COLO829 (cell line): ENCODE measurements at places on chromosomes 3 and 15.
A peak's percentile ranks its signal among the peaks of the same experiment; 100 is the strongest.

- no peak for DNase-seq
Observed at GRCh38 chr15:66748708-66749035, 46.6 kb downstream of the SMAD6 start.

GRCh38 chr3:74787011-74787410 lies 172.6 kb upstream of the CNTN3 start:
- no peak for DNase-seq

- DNase-seq, result no peak
Observed at GRCh38 chr3:70882104-70882503, 569.7 kb upstream of the MDFIC2 start.

GRCh38 chr3:64575211-64575844 lies 112.5 kb downstream of the ADAMTS9 start:
- peak; percentile 25 for DNase-seq

GRCh38 chr3:126665221-126665936 lies 10.5 kb upstream of the TXNRD3 start:
- no peak for DNase-seq

DNA sequence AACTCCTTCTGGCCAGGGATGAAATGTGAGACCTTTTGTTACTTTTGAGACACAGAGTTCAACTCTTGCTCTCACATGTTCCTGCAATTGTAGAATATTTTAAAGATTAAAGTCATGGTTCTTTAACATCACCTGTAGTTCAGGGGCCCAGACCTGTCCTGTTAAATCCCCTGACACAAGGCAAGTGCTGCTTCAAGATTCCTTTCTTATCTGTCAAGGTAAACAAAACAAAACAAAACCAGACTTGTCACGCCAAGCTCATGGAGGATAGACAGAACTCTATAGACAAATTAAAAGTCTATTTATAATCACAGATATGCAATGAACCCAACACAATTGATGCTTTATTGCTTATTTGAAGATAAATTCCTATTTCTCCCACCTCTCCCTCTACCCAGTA lies 48.6 kb upstream of the NEDD4 start:
- DNase-seq, result no peak

GRCh38 chr3:120741837-120742197 lies 499 bp downstream of the RABL3 start:
- DNase-seq, result no peak

DNA sequence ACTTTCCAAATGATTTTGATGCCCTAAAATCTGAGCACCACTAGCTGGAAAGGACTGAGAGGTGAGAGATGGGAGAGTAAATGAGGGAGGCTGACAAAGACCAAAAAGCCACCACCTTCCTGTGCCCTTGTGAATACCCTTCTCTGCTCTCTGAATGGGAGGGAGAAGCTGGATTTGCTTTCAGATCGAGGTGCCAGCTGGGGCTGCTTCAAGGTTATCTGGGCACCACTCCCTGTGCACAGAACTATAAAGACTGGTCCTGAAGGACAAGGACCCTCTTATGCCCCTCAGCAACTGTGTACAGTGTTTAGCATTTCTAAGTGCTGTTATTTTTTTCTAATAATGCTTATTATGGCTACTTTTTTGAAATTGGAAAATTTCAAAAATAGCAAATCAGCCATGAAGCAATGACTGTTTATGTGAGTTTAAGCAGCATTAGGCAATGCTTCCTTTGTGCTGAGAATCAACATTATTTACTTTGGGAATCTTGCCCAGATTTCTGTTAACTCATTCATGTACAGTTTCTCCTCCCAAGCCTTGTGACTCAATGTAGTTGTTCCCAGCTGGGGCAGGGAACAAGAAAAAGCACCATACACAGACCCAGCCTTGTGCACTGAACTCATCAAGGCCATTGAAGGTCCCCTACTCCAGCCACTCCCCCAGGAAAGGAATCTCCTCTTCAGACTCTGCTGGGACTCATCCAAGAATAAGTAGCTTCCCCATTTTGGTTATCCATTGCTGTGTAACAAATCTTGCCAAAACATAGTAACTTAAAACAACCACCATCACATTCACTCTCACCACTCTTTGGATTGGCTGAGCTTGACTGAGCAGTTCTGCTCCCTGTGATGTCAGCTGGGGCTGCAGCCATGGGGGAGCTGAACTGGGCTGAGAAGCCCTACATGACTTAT lies 37.3 kb upstream of the CDV3 start:
- DNase-seq, result peak; percentile 90

- DNase-seq, result no peak
Observed at GRCh38 chr3:24249523-24249922, 245.1 kb downstream of the THRB start.

DNA sequence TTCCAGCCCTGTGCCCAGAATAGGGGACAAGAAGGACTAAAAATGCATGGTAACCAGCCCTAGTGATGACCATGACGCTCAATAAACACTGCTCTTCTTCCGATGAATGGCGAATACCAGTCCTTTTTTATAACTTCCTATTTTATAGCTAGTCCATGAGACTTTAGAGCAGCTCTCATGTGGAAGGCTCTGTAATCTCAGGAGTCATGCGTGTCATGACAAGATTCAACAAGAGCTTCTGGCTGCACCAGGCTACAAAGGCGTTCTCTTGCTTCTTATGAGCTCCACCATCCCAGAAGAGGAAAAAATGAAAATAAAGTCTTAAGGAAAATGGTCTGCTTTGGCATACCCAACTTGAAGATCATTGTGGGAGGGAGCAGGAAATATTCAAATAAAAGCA lies 141.0 kb downstream of the TMCO5A start:
- DNase-seq, result no peak

DNA sequence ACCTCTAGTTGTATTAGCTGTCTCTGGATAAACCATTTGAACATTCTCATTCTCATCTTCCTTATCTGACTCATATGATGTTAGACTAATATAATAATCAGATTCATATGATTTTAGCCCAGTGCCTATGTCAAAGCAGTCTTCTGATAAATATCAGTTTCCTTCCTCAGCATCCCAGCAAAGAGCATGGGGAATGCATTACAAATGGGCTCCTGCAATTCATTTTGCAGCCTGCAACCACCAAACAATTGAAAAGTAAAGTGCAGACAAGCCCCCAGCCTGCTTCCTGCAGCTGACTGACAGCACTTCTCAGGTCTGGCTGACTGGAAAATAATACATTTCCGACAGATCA lies 78.2 kb upstream of the STAC start:
- no peak for DNase-seq

DNA sequence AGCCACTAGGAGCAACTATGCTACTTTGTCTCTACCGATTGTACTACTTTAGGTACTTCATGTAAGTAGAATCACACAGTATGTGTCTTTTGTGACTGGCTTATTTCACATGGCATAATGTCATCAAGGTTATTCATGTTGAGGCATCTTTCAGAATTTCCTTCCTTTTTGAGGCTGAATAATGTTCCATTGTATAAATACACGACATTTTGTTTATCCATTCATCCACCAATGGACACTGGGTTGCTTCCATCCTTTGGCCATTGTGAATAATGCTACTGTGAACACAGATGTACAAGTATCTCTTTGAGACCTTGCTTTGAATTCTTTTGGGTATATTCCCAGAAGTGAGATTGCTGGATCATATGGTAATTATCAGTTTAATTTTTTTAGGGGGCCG lies 29.2 kb downstream of the MYO5A start:
- no peak for DNase-seq

GRCh38 chr3:12255393-12255792 lies 33.5 kb upstream of the PPARG start:
- no peak for DNase-seq

- no peak for DNase-seq
Observed at GRCh38 chr3:45024542-45025255, 1.4 kb upstream of the CLEC3B start.

DNA sequence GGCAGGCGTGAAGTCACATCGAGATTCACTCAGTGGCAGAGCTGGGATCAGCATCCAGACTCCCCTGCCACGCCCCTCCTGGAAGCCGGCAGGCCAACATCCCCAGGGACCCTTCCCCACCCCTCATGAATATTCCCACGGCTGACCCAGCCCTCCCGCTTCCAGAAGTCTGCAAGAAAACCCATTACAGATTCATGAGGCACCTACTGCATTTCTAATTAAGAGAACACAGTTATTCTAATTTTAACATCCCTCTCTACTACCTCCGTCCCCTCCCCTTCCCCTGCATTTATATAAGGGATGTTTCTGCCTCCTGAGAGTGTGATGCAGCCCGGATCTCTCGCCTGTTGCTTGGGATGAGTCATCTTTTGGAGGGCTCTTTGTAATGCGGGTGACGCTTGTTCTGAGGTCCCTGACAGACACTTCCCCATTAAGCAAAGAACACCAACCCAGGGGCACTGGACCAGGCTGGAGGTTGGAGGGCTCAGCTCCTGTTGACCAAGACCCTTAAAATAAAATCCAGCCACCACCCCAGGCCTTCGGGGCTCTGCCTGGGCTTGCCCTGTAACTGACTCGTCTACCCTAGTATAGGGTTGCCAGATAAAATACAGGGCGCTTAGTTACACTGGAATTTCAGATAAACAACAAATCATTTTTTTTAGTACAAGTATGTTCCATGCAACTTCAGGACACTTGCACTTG lies 118.7 kb downstream of the NUP210 start:
- DNase-seq, result peak; percentile 45

DNA sequence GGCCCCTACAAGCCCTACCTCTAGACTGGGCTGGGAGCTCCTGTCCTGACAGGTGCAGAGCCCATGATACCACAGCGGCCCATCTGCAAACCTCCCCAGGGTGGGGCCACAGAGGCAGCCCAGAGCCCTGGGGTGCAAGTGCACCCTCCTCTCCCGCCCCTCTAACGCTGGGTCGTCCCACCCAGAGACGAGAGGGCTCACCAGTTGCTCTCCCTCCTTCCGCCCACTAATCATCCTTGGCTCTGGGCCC lies 742 bp downstream of the TNK2 start:
- DNase-seq, result no peak

GRCh38 chr3:45679805-45680204 lies 9.4 kb upstream of the SACM1L start:
- no peak for DNase-seq

DNA sequence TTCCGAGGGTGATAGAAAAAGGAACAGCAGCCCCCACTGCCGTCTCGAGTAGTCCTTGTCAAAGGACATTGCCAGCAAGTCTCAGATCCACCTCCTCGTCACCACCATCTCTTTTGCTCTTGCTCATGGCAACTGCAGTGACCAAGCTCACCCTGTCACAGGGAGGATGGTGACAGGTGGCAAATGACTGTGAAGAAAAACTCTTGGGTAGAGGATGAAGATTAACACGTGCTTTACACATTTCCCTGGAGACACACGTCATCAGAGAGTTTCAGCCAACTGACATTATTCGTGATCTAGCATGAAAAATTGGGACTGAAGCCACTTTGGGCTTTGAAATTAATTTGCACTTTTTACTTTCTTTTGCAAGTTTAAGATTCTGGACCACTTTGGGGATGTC lies 174.3 kb downstream of the EBLN2 start:
- DNase-seq, result no peak

DNA sequence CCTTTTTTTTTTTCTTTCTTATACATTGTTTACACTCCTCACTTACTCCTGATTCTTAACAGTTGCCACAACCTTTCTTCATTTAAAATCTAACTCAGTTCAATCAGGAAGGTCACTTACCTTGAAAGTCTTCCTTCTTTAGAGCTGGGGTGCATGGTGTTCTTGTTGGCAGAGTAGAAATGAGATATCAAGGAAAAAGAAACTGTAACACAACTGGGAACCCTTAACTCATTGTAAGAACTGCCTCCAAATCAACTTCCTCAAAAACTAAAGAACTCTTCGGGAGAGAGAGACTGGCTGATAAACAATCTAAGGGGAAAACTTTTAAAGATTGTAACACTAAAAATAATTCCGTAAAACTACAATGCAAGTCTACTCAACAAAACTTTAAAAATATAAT lies 1.4 kb upstream of the APPL1 start:
- no peak for DNase-seq

GRCh38 chr15:36251450-36251849 lies 328.0 kb upstream of the CDIN1 start:
- no peak for DNase-seq

GRCh38 chr3:75294124-75294523 lies 370.0 kb upstream of the FRG2C start:
- DNase-seq, result peak; percentile 79

DNA sequence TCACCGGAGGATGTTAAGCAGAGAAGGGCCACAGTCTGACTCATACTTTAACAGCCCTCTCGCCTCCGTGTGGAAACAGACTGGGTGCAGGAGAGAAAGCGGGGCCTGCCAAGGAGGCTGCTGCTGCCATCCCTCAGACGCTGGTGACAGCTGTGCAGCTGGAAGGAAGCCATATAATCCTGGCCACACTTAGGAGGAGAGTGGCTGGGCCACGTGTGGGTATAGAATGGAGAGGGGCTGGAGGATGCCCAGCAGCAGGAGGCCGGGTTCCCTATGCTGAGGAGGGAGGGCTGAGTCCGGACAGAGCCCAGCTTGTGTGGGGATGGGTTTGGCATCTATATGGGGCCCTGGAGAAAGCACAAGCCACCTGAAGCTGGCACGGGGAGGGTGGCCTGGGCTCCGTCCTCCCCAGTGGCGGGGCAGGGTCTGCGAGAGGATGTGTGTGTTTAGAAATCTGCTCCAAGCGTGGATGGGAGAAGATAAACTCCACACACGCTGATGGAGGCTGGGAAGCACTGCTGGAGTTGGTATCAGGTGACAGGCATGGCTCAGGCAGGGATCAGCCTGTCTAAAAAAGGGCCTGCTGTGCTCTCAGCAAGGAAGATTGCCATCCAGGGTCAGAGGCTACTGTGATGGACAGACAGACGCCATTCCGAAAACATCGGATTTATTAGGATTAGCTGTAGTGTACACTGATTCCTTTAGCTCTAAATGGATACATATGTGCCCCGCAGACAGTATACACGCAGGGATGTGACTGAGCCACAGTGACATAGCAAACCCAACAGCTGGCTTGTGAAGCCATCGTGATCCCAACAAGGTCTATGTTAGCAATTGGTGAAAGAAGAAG lies 15.9 kb downstream of the ABTB1 start:
- DNase-seq, result no peak

DNA sequence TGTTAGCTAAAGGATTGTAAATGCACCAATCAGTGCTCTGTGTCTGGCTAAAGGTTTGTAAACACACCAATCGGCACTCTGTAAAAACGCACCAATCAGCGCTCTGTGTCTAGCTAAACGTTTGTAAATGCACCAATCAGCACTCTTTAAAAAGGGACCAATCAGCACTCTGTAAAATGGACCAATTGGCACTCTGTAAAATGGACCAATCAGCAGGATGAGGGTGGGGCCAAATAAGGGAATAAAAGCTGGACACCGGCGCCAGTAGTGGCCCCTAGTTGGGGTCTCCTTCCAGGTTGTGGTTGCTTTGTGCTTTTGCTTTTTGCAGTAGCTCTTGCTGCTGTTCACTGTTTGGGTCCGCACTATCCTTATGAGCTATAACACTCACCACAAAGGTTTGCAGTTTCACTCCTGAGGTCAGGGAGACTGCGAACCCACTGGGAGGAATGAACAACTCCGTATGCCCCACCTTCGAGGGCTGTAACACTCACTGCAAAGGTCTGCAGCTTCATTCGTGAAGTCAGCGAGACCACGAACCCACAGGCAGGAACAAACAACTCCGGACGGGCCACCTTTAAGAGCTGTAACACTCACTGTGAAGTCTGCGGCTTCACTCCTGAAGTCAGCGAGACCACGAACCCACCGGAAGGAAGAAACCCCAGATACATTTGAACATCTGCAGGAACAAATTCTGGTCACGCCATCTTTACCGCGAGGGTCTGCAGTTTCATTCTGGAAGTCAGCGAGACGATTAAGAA lies 1.1 kb upstream of the SUCLG2 start:
- no peak for DNase-seq
